ENCODE measurements at places on chromosomes 3 and 15. TPM values are rescaled to one million over a fixed set of nuclear protein-coding genes. Genes with fewer than 3 reads are reported as not detected.

The CACNA2D2 gene
- not detected for total RNA-seq

The SEMA3B gene
- total RNA-seq = 14.0 TPM

The STAC gene
- total RNA-seq = 0.32 TPM

The GPR149 gene
- total RNA-seq = not detected

The SAMD7 gene
- not detected for total RNA-seq

The CAPN3 gene
- 12.3 TPM for total RNA-seq

The ZNF501 gene
- total RNA-seq = 1.1 TPM

Measured in myocyte (in vitro differentiated cells).